ENCODE measurements at places on chromosomes 11 and 22.
A peak's percentile ranks its signal among the peaks of the same experiment; 100 is the strongest.

DNA sequence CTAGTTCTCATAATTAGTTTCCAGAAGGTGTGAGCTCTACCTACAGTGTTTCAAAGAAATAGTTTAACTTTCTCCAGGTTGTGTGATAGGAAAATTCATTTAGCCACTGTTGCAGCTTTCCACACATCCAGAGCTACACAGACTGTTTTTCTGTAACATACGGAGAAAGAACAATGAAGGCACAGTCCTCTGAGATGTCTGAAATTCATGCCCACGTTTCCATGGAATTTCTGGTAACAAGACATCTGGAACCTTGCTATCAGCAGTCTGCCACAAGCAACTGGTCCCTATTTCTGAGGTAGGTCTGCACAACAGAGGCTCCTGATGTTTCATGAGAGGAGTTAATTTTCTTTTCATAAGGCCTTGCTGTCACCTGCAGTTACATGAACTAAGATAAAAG, 273.3 kb upstream of the C11orf87 start:
- DNase-seq: no peak

GRCh38 chr11:31608995-31609394, 99.4 kb downstream of the ELP4 start:
- no peak for DNase-seq

DNA sequence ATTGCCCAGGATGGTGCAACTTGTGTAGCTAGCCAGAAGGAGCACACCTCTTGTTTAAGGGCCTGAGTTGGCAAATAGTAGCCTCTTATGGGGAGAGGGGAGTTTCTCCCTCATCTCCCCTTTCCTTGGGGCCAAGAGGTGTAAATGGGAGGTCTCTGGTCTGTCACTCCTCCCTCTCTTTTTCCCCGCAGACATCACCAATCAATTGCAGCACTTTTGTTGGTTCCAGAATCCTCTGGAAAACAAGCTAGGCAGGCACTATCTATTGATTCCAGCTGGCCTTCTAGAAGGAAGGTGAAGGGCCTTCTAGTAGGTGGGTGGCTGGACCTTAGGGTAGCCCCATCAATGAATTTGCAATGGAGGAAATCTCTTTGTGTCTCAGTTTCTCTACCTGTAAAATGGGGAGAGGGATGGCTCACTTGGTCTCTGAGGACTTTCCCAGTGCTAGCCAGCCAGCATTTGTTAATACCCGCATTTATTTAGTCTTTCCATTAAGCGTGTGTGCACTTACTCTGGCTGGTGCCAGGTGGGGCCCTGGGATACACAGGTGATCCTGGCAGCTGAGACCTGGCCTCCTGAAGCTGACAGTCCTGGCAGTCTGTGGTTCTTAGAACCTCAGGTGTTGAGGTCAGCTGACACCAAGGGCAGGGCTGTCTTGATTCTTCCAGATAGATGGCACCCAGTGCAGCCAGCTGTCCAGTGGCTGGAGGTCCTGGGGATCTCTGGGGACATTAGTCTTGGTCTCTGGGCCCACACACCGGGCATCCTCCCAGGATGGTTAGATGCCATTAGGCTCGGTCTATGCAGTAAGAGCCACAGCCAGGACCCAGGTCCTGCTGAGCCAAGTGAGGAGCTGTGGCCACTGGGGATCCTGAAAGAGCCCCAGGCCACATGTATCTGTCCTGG, 51.7 kb downstream of the TSPAN18 start:
- DNase-seq: no peak

DNA sequence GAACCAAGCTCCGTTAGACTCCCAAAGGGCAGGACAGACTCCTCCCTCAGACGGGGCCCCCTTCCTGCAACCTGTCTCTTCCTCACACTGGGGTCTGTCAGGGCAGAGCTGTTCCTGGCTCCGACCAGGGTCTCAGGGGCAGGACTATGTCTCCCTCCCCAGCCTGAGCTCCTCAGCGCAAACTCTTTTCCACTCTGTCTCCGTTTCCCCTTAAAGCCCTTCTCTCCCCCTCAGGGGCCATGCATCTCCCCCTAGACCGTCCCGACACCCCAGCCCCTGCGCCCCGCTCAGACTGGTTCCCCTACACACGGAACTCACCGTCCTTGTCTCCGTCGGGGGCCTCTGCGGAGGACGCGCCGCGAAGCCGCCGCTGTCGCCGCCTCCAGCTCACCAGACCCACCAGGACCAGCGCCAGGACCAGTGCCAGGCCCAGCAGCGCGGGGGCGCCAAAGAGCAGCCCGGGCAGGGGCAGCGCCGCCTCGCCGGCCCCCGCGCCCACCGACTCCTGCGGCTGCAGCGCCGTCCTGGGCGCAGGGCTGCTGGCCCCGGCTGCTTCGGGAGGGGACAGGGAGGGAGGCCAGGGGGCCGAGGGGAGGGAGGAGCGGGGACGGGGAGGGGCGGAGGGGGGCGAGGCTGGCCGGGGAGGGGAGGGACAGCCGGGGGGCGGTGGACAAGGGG, 684 bp downstream of the TNFRSF13C start:
- peak; percentile 30 for DNase-seq

DNA sequence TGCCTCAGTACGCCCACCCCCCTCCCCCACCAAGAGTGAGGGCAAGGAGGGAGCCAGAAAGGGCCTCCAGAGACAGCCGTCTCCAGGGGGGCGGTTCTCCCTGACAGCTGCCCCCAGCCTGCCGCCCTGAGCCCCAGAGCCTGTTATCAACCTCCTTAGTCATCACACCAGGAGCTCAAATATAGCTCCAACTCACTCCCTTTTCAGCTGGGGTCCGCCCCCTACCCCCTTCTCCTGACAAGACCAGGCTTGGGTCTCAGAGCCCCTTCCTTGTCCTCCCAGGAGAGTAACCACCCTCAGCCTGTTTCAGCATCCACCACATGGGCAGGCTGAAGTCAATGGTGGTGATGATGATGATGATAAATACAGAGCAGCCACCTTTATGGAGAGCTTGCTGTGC, 2.5 kb upstream of the INPP5J start:
- no peak for DNase-seq

- no peak for DNase-seq
Measured at GRCh38 chr11:6417907-6418556, 862 bp downstream of the APBB1 start.

GRCh38 chr22:17792854-17793434, 18.7 kb upstream of the BID start:
- no peak for DNase-seq

DNA sequence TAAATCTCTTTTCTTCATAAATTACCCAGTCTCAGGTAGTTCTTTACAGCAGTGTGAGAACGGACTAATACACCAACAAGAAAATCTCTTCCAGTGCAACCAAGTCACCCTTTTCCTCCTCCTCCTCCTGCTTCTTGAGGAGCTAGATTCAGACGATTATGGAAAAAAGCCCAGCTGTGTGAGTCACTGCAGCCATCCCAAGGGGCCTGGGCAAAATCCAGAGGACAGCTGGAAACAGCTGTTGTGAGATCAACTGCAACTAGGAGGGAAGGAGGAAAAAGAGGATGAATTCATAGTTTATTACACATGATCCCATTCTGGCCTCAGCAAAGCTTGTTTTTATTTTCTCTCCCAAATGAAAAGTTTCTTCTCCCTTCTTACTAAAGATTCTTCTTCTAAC, 32.9 kb downstream of the RBFOX2 start:
- DNase-seq: no peak

Measured in amygdala (tissue), 56 donors.